ENCODE measurements at places on chromosomes 13 and 19. TPM values are rescaled to one million over a fixed set of nuclear protein-coding genes. Genes with fewer than 3 reads are reported as not detected.
A peak's percentile ranks its signal among the peaks of the same experiment; 100 is the strongest.

DNA sequence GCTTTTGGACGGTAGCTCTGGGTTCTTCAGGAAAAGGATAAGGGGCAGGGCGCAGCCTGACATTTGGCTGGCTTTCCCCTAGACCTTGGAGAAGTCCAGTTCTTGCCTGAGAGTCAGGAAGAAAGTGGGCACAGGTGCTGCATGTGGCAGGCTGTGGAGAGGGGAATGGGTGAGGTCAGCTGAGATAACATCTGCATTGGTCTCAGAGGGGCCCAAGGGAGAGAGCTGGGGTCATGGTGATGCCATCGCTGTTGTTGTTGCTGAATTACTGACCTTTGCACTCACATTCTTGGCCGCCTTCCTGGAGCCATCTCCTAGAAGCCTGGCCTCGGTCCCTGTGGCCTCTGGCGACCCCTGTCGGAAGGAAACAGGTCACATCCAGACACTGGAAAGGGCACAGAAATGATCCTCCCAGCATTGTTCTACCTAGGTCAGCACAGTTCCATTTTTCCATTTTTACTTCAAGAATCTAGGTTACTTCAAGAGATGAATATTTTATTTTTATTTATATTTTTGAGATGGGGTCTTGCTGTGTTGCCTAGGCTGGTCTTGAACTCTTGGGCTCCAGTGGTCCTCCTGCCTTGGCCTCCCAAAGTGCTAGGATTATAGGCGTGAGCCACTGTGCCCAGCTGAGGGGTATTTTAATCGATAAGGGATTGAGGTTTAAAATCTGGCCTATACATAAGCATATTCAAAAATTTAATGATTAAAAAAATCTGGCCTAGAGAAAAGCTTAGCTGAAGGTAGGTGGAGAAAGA, 6.5 kb upstream of the LIPE start:
- H3K27ac ChIP-seq = peak overlapping the region; percentile 19
- H3K27me3 ChIP-seq = no peaks in the 10 kb centered on the region
- peak; percentile 80 for DNase-seq
- H3K4me1 ChIP-seq = peaks cover 44% of the 10 kb centered on the region

DNA sequence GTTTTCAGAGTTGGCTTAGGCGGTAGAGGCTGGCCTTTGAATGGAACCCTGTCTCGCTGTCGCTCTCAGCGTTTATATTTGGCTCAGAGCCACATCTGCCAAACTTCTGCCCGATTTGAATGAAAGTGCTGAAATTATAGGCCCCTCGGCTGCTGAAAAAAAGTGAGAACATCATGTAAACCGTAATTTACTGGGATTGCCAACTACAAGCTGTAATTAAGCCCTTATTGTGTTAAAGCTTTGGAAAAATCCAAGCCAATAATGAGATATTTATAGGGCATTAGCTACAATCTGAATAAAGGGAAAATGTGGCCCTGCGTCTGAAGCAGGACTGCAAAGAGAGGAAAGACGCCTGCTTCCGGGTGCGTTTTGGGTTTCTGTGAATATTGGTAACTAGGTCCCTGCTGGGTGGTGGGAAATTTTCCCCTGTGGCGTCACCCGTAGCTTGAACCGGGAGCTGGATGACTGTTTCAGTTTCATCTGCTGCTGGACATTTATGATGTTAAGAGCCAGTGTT, 9.9 kb downstream of the DNM2 start:
- H3K4me1 ChIP-seq = peaks cover 92% of the 10 kb centered on the region
- no peak for DNase-seq
- H3K4me3 ChIP-seq = no peak overlapping the region
- peaks cover 21% of the 10 kb centered on the region for H3K36me3 ChIP-seq
- peak overlapping the region; percentile 60 for H3K27ac ChIP-seq

DNA sequence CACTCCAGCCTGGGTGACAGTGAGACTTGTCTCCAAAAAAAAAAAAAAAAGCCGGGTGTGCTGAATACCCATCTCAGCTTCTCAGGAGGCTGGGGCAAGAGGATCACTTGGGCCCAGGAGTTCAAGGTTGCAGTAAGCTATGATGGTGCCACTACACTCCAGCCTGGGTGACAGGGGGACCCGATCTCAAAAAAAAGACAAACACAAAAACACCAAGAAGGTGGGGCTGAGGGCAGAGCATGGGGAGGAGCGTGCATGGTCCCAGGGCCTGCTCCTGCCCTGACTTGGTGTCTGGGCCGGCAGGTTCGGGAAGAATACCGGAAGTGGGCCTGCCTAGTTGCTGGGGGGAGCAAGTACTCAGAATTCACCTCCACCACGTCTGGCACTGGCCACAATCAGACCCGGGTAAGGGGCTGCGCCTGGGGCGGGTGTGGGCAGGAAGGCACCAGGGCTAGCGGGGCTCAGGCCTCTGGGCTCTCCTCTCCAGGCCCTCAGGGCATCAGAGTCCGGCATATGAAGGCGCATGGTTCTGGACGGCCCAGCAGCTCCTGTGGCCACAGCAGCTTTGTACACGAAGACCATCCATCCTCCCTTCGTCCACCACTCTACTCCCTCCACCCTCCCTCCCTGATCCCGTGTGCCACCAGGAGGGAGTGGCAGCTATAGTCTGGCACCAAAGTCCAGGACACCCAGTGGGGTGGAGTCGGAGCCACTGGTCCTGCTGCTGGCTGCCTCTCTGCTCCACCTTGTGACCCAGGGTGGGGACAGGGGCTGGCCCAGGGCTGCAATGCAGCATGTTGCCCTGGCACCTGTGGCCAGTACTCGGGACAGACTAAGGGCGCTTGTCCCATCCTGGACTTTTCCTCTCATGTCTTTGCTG, 11.3 kb downstream of the DDX39A start:
- peaks cover 98% of the 10 kb centered on the region for H3K36me3 ChIP-seq
- no peak overlapping the region for H3K4me3 ChIP-seq
- DNase-seq = peak; percentile 58
- H3K4me1 ChIP-seq = peaks cover 35% of the 10 kb centered on the region
- H3K27ac ChIP-seq = no peak overlapping the region

- peak; percentile 87 for DNase-seq
- H3K4me1 ChIP-seq = peaks cover 44% of the 10 kb centered on the region
- no peaks in the 10 kb centered on the region for H3K27me3 ChIP-seq
- H3K36me3 ChIP-seq = peaks cover 37% of the 10 kb centered on the region
Measured at GRCh38 chr19:39167461-39168257, 29.1 kb upstream of the NCCRP1 start.

Gene ZNF808
- 1.9 TPM for polyA plus RNA-seq

Gene CCDC194
- polyA plus RNA-seq = not detected

Gene SBK2
- polyA plus RNA-seq = not detected

- DNase-seq = no peak
- no peaks in the 10 kb centered on the region for H3K4me1 ChIP-seq
- H3K27ac ChIP-seq = no peak overlapping the region
- no peaks in the 10 kb centered on the region for H3K27me3 ChIP-seq
- no peaks in the 10 kb centered on the region for H3K36me3 ChIP-seq
Measured at GRCh38 chr13:100764937-100765336, 90.3 kb upstream of the TMTC4 start.

Gene KCTD12
- 18.6 TPM for polyA plus RNA-seq

Gene ASF1B
- 11.0 TPM for polyA plus RNA-seq
